ENCODE measurements at places on chromosomes 1 and 21. TPM values are rescaled to one million over a fixed set of nuclear protein-coding genes. Genes with fewer than 3 reads are reported as not detected.
A peak's percentile ranks its signal among the peaks of the same experiment; 100 is the strongest.

The FAM3B gene
- total RNA-seq: 2.0 TPM

DNA sequence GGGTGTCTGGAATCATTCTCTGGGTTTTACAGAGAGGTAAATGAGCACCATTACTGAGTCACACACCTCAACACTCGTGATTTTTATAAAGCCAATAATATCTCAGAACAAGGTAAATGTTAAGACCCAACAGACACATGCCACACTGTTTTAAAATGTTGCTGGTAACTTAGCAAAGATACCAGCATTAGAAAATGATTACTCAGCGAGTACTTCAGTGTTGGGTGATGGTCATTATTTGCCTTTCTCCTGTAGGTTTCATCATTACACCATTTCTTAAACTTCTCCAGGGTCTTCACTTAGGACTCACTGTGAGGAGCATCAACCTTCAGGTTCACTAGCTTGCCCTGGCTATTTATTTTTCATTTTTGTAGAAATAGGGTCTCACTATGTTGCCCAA, 6.9 kb upstream of the C4BPB start:
- no peaks in the 10 kb centered on the region for H3K27me3 ChIP-seq
- H3K4me1 ChIP-seq: no peaks in the 10 kb centered on the region
- H3K36me3 ChIP-seq: no peaks in the 10 kb centered on the region

DNA sequence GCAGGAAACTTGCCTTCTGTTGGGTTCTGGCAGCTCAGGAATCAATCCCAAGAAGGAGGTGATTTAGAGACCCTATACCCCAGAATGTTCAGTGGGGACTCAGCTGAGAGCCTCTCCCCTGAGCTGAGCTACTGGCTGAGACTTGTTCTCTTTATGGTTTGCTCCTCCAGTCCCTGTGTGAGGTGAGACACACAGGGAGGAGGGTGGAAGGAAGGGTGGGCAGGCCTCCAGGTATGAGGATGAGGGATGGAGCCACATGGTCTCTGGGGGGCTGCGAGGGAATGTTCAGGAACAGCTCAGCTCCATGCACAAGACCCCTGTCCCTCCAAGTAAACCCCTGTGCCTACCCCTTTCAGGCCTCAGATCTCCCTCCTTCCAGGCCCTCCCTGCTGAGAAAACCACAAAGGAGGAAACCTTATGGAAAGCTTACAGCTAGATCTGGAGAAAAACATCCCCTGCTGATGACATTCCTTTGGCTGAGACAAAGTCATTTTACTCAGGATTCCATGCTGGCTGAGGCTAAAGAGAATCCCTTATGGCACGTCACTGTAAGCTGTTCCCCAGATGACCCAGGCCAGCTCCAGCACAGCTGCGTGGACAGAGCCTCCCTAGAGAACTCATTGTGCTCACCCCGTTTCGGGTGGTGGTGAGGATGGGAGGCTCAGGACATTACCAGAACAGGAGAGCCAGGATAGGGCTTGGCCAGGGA, 91.5 kb upstream of the IPO9 start:
- no peaks in the 10 kb centered on the region for H3K27me3 ChIP-seq
- H3K27ac ChIP-seq: peak overlapping the region; percentile 72
- 0 out of 2 replicates have a peak overlapping the region, but pooled peaks have one; percentile 0 for H3K4me3 ChIP-seq
- H3K36me3 ChIP-seq: no peaks in the 10 kb centered on the region

DNA sequence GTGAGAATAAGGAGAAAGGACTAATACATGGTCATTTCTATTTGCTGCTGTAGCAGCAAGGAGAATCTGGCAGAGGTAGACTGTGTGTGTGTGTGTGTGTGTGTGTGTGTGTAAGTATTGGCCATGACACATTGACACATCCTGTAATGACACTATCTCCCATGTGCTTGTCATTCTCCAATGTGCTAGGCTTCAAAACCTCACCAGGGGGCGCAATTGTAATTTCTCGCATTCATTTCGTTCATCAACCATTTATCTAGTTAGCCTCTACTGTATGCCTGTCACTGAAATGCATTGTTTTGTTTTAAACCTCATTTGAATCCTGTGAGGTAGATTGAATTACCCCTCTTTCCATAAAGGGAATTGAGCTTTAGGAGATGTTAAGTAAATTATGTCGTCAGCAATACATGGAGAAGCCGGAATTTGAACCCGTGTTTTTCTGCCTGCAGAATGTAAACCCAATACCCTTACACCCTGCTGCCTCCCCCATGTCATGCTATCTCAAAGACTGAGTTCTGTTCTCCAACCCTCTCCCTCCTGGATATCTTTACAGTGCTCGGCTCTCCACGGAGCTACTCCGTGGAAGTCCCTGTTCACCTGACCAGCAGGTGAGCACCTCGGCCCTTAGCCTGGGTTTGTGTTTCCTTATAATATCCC, 100.8 kb downstream of the UCK2 start:
- no peaks in the 10 kb centered on the region for H3K36me3 ChIP-seq
- no peaks in the 10 kb centered on the region for H3K27me3 ChIP-seq
- H3K4me1 ChIP-seq: no peaks in the 10 kb centered on the region
- no peak overlapping the region for H3K27ac ChIP-seq

GRCh38 chr1:166910396-166910994, 34.4 kb upstream of the TADA1 start:
- no peak overlapping the region for H3K27ac ChIP-seq
- H3K4me3 ChIP-seq: no peak overlapping the region
- H3K4me1 ChIP-seq: no peaks in the 10 kb centered on the region
- peak; percentile 56 for DNase-seq
